ENCODE measurements at places on chromosomes 5 and 9.

DNA sequence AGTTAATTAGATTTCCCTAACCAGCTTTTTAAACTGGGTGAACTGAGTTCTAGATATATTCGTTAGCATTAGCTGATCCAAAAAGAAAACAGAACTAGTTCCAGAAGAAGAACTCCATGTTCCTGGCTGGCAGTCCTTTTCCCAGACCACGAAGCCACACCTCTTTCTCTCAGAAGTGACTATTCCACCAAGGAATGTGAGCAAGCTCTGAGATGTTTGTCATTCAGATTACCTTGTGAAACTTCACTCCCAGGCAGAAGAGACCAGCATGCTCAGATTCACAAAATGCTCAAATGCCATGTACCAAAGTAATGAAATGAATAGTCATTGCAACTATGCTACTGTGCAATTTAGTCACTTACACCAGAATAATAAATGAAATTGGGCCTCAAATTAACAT lies 4.4 kb upstream of the SSBP2 start:
- DNase-seq, result no peak

GRCh38 chr5:6188976-6189375 lies 189.4 kb downstream of the MED10 start:
- no peak for DNase-seq

DNA sequence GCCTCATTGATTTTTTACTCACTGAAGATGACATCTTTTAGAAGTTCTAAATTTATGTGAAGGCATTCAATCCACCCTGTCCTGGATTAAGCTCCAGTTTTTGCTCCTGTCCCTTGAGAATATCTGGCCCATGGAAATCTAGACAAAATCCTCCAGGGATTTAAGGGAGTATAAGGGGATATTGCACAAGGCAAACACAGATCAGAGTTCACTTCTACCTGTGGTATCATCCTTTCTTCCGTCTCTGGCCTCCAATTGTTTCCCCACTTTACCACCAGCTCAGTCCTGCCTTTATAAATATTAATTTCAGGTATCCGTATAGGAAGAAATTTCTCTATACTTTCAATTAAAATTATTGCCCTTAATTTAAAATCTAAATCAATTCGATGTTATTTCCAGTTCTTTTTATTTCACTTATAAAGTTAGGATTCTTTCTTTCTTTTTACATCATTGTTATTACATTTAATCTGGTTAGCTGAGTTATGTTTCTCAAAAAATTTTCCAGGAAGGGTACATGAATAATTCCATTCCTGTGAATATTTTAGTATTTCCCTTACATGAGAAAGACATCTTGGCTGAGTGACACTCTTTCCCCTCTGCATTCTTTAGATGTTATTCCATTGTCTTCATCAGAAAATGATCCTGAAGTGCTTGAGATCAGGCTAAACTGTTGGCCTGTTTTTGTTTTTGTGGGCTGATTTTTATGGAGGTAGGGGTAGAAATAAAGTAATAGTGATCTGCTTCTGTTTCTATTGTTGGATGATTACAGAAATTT lies 194.3 kb upstream of the MAP3K1 start:
- no peak for DNase-seq

DNA sequence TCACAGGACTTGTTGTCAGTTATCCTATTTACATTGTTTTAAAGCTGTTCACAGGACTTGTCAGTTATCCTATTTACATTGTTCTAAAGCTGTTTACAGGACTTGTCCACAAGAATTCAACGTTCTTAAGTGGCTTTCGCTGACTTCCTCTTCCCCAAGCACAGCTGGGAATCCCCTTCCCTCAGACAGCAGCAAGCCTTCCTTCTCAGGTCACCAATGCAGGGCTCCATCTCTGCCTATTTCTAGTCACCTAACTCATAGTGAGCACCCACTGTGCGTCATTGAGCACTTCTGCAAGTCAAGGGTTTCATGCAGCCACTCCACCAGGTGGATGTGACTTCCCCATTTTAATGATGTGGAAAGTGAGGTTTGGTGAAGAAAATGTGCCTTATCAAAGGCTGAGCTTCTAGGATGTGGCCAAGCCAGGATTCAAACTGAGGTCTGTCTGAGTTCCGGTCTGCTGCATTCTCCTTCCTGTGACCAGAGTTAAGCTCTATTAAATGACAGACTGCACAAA lies 109.8 kb upstream of the ZNF462 start:
- no peak for DNase-seq

DNA sequence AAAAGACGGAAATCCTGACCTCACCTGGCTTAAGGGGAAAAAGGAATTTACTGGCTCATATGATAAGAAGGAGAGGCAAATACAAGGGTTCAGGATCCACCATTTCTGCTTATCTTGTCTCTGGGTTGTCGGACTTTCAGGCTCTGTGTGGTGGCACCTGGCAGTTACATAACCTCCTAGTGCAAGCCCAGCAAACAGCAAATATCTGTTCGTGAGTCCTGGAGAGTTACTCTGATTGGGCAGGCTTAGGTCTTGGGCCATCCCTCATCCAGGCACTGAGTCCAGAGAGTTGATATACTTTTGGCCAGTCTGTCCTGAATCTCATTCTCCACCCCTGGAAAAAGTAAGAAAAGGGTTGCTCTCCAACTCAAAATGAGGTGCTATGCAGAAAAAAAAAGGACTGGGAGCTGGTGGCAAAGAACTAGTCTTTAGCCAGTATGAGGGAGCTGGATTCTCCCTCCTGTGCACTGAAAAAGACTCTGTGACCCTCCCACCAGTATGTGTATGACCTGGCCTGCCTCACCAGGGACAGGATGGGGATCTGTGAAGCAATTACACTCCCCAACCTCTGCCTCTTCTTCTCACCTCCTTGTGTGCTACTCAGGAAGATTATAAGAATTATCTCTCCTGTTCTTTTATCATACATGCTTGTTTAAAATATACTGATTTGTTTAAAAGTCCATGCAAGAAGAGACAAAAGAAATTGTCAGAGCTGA lies 282.9 kb downstream of the ARHGAP26 start:
- DNase-seq, result no peak
